Stimulated activated CD8-positive, alpha-beta memory T cell treated with anti-CD3 and anti-CD28 coated beads, Interleukin-15, amount 100 ng/mL, for 1 hour (primary cell): ENCODE measurements at places on chromosomes 7 and 10.

DNA sequence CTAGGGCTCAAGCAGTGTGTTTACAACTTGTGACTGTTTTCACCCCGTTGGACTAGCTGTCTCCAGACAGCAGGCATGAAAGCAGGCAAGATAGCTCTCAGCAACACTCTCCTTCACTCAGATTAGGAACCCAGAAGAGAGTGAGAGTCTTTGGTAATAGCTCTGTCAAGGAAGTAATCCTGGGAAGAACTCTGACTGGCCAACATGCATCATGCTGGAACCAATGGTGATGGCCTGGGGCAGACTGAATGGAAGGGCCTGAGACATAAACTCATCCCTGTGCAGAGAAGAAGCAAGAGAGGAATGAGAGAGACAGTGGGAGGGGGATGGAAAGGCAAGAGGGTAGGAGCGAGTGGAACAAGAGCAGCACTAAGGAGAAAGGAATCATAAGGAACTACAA is 48.9 kb downstream of the AKR1D1 start:
- DNase-seq: no peak

GRCh38 chr7:129394982-129395914 is 39.0 kb upstream of the STRIP2 start:
- DNase-seq: no peak

- no peak for DNase-seq
These were observed 16.1 kb upstream of the TAS2R40 start for GRCh38 chr7:143205560-143206293.

DNA sequence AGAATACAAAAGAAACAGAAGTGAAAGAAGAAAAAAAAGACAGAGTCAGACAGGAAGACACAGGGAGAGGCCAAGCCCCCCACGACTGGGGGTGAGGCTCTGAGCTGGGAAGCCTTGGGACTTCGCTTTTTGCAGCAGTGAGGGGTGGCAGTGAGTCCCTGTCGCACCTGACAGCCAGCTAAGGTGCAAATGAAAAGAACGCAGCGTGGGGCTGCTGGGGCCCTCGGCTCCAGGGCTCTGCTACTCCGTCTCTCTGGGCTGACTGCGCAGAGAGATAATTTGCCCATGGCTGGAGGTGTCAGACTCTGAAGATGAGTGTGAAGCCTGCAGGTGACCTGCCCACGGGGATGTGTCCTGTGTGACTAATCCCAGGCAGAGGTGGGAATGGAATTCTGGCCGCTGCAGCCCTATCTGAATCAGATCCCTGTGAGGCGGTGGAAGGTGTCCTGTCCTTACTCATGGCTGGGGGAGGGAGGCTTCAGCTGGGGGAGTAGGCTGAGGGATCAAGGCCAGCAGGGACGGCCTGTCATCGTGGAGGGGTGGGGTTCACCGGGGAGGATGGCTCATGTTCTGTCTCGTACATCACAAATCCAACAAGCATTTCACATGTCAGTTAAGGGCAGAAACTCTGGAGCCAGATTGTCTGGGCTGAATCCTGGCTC is 96.4 kb downstream of the SLIT1 start:
- DNase-seq: no peak

- DNase-seq: no peak
These were observed 1175.3 kb downstream of the GATA3 start for GRCh38 chr10:9229702-9230244.

GRCh38 chr7:7931626-7932025 is 37.0 kb upstream of the GLCCI1 start:
- DNase-seq: no peak

- no peak for DNase-seq
These were observed 295.5 kb downstream of the MDFIC start for GRCh38 chr7:115217373-115217772.

GRCh38 chr7:128356546-128357216 is 4.8 kb downstream of the PRRT4 start:
- DNase-seq: no peak

GRCh38 chr7:95335093-95335492 is 10.8 kb upstream of the PON1 start:
- no peak for DNase-seq

DNA sequence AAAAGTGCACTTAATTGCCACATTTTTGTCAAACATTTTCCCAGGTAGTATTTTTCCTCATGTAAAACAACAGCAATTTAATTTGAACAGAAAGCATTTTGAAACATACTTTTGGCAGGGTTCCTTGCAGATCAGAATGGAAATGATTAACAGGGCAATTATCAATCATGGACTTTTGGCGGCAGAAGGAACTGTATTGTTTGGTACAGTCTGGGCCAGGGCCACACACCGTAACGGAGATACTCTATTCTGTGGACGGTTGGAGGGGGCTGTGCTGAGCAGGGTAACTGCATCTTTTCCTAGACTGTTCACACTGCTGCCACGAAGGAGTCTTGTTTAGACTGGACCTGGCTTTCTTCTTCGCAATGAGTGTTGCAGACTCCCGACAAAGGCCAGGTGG is 62.3 kb downstream of the EGFR start:
- no peak for DNase-seq

DNA sequence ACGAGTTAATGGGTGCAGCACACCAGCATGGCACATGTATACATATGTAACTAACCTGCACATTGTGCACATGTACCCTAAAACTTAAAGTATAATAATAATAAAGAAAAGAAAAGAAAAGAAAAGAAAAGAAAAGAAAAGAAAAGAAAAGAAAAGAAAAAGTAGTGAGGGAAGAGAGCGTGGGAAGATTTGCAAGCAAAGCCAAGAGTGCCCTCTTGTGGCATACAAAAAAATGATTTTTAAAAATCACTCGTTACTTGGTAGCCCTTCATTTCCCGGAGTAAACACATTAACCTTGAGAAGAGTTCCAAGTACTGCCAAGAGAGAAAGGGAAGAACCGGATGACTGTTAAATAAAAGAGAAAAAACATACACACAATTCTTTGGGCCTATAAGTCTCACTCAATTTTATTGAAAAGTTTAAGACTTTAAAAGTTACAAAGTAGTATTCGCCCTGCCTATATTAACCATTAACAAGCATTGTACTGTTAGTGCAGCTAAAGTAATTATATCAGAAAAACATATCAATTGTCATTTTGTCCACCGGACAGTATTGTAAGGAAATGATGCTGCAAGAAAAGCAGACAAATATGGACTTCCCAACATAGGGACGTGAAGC is 6.2 kb upstream of the CH25H start:
- no peak for DNase-seq

DNA sequence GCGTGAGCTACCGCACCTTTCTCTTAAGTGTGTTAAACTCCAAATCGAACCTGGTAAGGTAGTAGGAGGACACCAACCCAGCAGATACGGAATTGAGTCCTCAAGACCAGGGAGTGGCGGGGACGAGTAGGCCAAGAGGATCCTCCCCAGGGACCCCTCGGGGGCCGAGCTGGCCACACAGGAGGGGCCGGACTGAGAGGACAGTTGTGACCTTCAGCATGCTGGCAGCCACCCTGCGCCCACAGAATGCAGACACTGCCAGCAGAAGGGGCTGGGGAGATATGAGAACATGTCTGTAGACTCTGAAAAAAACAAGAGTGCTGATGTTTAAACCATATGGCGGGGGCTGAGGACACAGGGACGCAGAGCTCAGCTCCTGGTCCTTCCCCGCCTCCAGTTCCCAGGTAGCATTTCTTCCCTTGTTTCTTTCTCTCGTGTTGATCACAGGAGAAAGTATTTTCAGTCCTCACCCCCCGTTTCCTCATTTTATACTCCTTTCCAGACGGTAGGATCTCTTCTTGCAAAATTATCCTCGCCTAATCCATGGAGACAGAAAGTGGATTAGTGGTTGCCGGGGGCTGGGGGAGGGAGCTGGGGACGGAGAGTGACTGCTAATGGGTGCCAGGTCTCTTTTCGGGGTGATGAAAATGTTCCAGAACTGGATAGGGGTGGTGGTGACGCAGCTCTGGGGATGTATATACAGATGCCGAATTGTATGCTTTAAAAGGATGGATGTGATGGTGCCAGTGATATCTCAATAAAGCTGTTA is 11.5 kb upstream of the UNCX start:
- DNase-seq: no peak

DNA sequence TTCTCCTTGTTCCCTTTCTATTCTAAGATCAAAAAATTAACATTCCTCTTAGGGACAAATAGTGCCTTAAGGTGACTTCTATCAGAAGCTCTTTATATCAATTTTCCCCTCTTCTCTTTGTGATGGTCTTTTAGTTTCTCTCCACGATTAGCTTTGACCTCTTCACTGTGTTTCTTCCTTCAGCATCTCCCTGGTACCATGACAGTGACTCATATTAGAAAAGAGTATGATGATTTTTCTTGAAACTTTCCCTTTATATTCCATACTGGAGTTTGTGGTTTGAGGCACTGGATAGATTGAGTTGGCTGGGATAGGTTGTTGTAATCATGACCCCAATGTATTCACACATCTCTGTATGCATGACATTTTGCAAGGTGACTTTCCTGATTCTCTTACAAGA is 335.6 kb upstream of the GLI3 start:
- no peak for DNase-seq

DNA sequence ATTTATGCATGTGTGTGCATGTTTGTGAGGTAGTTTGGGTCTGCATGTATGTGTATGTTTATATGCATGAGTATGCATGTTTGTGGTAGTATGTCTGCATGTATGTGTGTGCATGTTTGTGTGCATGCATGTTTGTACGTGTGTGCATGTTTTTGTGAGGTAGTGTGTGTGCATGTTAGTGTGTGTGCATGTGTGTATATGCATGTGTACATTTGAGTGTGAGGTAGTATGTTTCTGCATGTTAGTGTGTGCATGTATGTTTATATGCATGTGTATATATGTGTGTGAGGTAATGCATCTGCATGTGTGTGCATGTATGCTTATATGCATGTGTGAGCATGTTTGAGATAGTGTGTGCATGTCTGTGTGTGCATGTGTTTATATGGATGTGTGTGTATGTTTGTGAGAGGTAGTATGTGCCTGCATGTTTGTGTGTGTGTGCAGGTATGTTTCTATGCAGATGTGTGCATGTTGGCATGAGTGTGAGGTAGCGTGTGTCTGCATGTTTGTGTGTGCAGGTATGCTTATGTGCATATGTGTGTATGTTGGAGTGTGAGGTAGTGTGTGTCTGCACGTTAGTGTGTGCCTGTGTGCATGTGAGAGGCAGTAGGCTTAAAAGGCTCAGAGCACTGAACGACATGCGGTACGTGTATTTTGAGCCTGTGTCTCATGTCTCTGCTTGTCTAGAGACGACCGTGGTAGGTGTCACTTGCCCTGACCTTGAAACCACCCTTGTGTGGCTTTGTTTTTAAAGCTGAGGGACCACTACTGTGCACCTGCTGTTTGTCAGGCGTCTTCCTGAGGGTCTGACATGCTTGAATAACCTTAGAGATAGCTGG is 43.7 kb downstream of the PFKP start:
- DNase-seq: no peak

- no peak for DNase-seq
These were observed 71.7 kb downstream of the ARL4A start for GRCh38 chr7:12759151-12759550.
